Nasal cavity respiratory epithelium epithelial cell of viscerocranial mucosa (primary cell): ENCODE measurements at places on chromosomes 13 and 19. TPM values are rescaled to one million over a fixed set of nuclear protein-coding genes. Genes with fewer than 3 reads are reported as not detected.

The ADGRL1 gene
- total RNA-seq: 3.8 and 13.0 TPM in 2 replicates

The DMRTC2 gene
- not detected in 2 replicates for total RNA-seq

The CYP2A7 gene
- total RNA-seq: not detected in 2 replicates

The ZAR1L gene
- total RNA-seq: not detected in 2 replicates

The NOTCH3 gene
- 66.0 and 251 TPM in 2 replicates for total RNA-seq

The SBK3 gene
- not detected in 2 replicates for total RNA-seq

The POU4F1 gene
- total RNA-seq: under 0.01 TPM in 1 of 2 replicates, not detected in the other

The ZFR2 gene
- not detected in 2 replicates for total RNA-seq

The TMEM145 gene
- total RNA-seq: not detected in 2 replicates

The PKN1 gene
- 23.6 and 49.4 TPM in 2 replicates for total RNA-seq
